ENCODE measurements at places on chromosomes 1 and 21.

DNA sequence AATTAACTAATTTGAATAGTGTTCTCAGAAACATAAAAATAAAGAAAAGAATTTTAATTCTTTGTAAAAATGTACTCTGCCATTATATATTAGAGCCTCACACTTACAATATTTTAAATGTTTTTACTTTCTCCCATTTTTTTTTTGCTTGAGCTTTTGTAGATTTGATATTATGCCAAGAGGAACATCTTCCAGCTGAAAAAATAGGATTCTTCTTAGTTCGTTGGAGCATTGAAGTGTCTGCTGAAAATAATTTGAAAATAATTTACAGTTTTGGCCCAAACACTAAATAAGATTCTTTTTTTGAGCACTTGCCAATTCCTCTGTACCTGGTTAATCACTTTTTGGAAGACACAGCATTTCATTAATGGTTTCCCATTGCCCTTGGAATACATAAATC is 175.0 kb upstream of the COL11A1 start:
- no peak for DNase-seq

- no peak for DNase-seq
Observed at GRCh38 chr1:37137601-37138000, 103.3 kb upstream of the GRIK3 start.

- no peak for DNase-seq
Observed at GRCh38 chr1:107702946-107703571, 261.9 kb downstream of the VAV3 start.

DNA sequence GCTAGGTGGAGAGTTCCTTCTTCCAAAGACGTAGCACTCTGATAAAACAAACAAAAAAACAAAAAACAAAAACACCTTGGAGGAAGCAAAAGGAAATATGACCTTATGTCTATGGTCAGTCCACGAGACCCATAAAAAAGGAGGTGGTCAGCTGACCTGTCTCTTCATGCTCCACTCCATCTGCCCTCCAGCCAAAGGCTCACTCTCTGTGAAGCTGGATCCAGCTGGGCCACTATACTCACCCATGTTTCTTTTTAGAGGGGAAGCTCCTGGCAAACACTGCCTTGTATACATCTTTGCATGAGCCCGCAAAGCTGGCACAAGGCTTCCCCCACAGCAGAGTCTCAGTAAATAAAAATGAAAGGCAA is 126.1 kb upstream of the CACHD1 start:
- no peak for DNase-seq

GRCh38 chr1:223831755-223832636 is 13.8 kb downstream of the TP53BP2 start:
- DNase-seq: peak; percentile 57
